Kidney glomerular epithelial cell (primary cell): ENCODE measurements at places on chromosomes 11 and 22.

DNA sequence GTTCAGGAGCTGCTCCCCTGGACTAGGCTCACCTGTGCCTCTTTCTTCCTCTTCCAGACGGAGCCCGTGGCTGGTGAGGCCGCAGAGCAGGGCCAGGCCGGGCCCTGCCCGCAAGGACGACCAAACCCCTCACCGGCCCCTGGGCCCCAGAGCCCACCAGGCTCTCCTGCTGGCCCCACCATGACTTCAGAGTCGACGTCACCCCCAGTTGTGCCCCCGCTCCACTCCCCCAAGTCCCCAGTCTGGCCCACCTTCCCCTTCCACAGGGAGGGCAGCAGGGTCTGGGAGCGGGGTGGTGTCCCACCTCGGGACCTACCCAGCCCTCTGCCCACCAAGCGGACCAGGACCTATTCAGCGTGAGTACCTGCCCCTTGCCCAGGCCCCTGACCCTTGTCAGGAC is 11.0 kb downstream of the CSDC2 start:
- no peak for DNase-seq

DNA sequence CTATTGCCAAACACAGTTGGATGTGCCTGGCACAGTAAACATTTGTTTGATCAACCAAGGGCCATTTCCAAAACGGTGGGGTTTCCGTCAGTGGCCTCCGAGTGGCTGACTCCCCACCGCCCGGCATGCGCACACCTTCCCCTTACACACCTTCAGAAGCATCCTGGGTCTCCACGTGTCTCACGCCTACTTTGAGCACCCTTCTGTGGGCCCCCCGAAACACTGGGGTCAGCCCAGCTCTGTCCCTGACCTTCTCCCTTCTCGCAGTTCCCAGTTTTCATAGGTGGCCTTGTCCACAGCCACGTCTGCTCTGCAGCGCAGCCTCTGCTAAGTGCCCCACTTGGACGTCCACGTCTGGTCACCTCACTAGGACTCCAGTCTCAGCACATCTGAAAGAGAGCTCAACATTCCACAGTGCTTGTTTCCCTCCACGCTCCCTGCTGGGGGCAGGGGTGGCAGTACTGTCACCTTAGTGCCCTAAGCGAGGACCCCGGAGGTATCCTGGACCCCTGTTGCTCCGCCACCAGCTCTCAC is 13.2 kb upstream of the SHANK2 start:
- no peak for DNase-seq

GRCh38 chr11:105490333-105490732 is 119.5 kb upstream of the GRIA4 start:
- DNase-seq, result no peak

GRCh38 chr11:123254357-123254756 is 59.3 kb upstream of the CLMP start:
- DNase-seq, result no peak

DNA sequence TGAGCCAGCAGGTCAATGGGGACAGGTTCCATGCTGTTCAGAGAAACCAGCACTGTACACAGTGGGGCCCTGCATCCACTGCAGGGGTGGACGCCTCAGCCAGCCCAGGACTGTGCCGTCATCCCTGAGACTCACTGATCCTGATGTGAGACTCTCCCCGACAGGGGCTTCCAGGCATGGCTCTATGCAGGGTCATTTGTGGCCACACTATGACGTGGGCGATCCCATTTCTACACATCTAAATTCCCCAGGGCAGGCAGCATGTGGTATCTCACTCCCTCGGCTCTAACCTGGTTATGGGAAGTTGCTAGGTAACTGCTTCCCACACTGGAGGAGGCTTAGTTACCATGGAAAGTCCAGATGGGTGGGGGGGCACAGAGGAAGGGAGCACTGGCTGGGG is 14.2 kb upstream of the FAM83F start:
- no peak for DNase-seq

GRCh38 chr11:11916981-11917399 is 75.2 kb downstream of the USP47 start:
- peak; percentile 84 for DNase-seq

- no peak for DNase-seq
Observed at GRCh38 chr11:78298291-78298771, 109.6 kb downstream of the USP35 start.

GRCh38 chr22:42214633-42215415 is 55.6 kb downstream of the TCF20 start:
- no peak for DNase-seq

GRCh38 chr11:10747733-10748132 is 3.3 kb upstream of the CTR9 start:
- no peak for DNase-seq
